HT-29 (cell line): ENCODE measurements at places on chromosomes 7 and 10. TPM values are rescaled to one million over a fixed set of nuclear protein-coding genes. Genes with fewer than 3 reads are reported as not detected.

GRCh38 chr10:69769395-69769992 is 32.2 kb upstream of the COL13A1 start:
- DNase-seq: peak; percentile 36

GRCh38 chr10:75208181-75208580 is 2.4 kb upstream of the VDAC2 start:
- no peak for DNase-seq

- no peak for DNase-seq
These were observed 364.3 kb upstream of the ANKRD30A start for GRCh38 chr10:36761121-36761520.

DNA sequence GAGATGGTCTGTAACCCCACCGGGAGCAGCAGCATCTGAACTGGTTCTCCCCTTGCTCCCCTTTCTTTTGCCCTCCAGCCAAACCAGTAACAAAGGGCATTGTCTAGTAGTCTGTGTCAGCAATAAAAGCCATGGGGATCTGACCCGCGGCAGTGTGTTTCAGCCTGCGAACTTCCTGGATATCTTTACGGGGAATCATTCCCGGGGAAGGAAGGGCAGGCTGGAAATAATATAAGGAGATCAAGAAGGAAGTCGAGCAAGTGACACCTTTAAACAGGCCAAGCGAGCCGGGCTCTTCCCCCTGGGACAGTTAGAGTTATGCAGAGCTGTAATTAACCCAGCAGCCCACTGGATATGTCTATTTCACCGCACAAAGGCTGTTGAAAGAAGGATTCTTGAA is 661.2 kb upstream of the GALNT17 start:
- peak; percentile 17 for DNase-seq

RSU1 gene
- total RNA-seq: 9.5 and 13.3 TPM in 2 replicates

CCAR1 gene
- total RNA-seq: 51.0 and 62.5 TPM in 2 replicates

GRCh38 chr7:138458576-138459412 is 1.3 kb upstream of the TRIM24 start:
- DNase-seq: no peak

GRCh38 chr10:10259013-10259412 is 758.7 kb upstream of the CELF2 start:
- no peak for DNase-seq

GRCh38 chr10:122047560-122047959 is 58.6 kb downstream of the TACC2 start:
- no peak for DNase-seq

PDE6C gene
- not detected in 2 replicates for total RNA-seq

GRCh38 chr7:112205343-112206237 is 609 bp downstream of the DOCK4 start:
- DNase-seq: peak; percentile 54

GOLGA7B gene
- 1.1 and 1.7 TPM in 2 replicates for total RNA-seq

HOXA3 gene
- 27.8 and 29.0 TPM in 2 replicates for total RNA-seq

DNA sequence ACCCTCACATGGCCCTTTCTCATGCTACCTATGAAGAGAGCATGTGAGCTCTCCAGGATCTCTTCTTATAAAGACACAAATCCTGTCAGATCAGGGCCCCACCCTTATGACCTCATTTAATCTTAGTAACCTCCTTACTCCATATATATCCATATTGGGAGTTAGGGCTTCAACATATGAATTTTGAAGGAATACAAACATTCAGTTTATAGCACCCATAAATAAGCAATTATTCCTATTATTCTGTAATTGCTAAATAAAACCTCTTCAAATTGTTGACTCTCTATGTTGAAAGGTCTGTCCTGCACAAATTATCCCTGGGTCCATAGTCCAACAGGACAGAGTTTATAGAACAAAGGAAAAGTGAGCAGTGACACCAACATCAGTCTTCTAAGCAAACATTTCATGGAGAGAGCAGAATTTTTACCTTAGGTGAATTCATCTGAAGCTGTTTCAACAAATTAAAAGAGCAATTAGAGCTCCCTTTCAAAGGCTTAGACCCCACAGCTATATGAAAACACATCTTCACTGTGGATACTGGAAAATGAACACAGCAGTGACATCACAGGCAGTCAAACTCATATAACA is 12.2 kb downstream of the DOCK4 start:
- DNase-seq: no peak

DNA sequence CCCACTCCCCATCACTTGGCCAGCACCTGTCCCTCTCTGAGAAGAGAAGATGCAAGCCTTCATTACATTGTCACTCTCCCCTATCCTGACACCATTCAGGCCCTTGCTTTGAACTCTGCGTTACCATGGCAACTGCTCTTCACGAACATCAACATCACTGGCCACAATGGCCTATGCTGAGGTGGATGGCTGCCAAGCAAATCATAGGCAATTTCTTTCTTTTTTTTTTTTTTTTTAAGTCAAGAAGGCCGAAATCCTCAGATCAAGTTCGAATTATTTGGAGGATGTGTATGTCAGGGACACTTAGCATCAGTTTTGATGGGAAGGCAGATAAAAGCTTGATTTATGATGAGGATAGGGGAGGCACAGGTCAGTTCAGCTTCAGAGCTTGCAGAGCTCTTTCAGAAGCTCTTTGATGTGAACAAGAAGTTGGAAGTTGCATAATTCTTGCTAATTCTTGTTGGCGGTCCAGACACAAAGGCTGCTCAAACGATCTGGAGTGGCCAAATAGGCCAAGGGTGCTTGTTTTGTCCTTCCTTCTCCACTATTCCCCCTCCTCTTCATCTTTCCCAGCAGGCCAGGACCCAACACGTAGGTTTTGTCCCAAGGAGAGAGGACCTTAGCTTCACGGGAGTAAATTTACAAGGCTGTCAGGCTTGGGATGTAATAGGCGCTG is 179.9 kb upstream of the NPVF start:
- DNase-seq: no peak

- no peak for DNase-seq
These were observed 32.5 kb downstream of the NUB1 start for GRCh38 chr7:151374139-151374538.

GIMAP5 gene
- total RNA-seq: not detected in 2 replicates

GRCh38 chr10:116752969-116753665 is 10.8 kb upstream of the HSPA12A start:
- no peak for DNase-seq

C1GALT1 gene
- 19.4 and 25.2 TPM in 2 replicates for total RNA-seq

CNNM2 gene
- 13.9 and 14.5 TPM in 2 replicates for total RNA-seq

- DNase-seq: no peak
These were observed 15.2 kb upstream of the TPST1 start for GRCh38 chr7:66189695-66190503.

ATOH7 gene
- 0.29 TPM in 1 of 2 replicates, not detected in the other for total RNA-seq

AKR1E2 gene
- 3.3 and 5.3 TPM in 2 replicates for total RNA-seq

DNA sequence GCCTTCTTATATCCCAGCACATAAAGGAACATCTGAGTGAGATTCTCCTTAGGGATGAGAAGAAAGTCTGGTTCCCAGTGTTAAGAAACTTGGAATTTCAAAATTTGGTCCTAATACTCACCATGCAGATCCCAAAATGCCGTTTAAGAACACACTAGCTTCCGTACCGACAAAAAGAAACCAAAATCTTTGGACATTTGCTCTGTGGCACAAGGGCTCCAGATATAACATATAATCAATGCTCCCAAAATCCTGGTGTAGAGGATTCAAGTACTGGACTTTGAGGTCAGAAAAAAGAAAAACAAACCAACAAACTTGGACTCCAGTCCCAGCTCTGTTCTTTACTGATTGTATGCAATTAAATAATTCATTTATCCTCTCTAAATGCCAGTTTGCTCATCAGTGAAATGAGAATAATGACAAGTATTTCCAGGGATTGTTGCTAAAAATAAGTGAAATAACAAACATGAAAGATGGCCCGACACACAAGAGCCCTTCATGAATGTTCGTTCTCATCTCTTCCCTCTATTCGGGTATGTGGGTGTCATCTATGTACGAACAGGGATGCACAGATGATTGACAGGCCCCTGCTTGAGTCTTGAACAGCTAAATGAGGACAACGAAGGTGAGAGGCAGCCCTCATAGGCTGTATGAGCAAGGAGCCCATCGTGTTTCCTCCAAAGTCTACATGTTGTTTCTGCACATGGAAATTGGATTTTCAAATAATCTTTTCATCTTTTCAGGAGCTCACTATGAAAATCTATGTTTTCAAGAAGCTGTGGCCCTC is 48.6 kb upstream of the NEBL start:
- no peak for DNase-seq

CLEC5A gene
- not detected in 2 replicates for total RNA-seq

DAGLB gene
- 24.2 and 27.1 TPM in 2 replicates for total RNA-seq

GRCh38 chr7:73701357-73701995 is 18.0 kb downstream of the STX1A start:
- DNase-seq: peak; percentile 61

STRIP2 gene
- 2.8 and 3.1 TPM in 2 replicates for total RNA-seq

DNA sequence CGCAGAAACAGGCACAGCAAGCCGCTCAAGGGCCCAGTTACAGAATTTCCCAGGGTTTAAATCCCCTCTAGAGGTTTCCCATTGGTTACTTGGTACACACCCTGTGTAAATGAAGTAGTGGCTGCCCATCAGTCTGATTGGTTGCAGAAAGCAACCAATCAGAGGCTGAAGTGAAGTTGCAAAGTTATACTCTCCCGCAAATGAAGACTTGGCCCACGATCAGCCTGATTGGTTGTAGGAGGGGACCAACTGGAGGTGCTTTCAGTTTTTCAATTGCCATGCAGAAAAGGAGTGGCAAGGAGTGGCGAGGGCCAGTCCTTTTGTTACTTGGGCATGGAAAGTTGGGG is 909.2 kb upstream of the AUTS2 start:
- DNase-seq: no peak

GRCh38 chr10:72930276-72930675 is 24.3 kb downstream of the PLA2G12B start:
- no peak for DNase-seq

DNA sequence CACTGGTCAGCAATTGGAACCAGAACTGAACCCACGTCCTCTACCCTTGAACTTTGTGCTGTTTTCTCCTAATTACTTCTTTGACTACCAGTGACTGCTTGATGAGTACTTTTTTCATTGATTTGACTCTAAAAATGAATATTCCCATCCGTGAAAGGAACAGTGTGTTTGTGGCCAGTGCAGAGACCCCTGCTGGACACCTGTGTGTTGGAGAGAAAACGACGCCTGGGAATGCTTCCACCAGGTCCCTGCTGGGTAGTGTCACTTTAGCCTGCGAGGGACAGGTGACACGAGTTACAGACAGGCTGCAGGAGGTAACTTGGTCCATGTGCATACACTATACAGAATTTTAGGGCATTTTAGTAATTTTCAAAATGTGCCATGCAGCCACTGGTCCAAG is 6.8 kb upstream of the GJD4 start:
- peak; percentile 28 for DNase-seq

DNA sequence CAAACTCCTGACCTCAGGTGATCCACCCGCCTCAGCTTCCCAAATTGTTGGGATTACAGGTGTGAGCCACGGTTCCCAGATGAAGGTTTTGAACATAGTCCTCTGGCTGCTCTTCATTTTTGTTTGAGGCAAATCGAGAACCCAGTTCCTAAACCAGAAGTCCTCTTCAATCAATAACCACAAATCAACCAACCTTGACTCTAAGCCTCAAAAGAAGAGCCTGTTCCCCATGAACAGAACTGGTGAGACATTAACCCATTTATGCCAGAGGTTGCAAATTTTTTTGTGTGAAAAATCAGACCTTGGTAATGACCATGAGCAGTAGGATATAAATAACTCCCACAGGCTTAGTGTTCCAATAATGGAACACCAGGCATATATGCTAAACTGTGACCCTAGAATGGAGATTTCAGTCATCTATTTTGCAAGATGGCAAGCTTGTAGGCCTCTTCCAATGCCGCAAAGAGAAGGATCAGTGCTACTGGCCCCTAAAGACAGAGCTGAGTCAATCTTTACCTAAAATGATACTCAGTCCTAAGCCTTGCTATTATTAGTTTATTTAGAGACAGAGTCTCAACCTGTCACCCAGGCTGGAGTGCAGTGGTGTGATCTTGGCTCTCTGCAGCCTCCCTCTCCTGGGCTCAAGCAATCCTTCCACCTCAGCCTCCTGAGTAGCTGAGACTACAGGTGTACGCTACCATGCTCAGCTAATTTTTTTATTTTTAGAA is 15.9 kb downstream of the KPNA7 start:
- no peak for DNase-seq

NCF1 gene
- not detected in 2 replicates for total RNA-seq
